ENCODE measurements at places on chromosomes 16 and 17.

DNA sequence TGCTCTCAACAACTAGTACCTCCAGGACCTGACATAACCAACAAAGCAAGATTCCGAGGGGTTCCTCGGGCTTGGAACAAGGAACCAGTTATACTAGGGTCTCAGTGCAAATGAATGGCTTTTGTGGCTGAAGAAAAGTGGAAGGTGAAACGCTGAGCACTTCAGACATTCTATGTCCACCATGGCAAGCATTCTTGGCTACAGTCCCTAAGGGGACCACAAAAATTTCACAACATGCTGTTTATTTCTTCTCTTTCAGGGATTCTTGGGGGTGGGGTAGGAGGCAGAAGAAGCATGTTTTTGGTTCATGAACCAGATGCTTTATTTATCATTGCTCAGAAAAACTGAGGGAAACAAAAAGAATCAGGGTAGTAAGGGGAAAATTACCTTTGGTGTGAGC is 479.9 kb upstream of the CDH11 start:
- no peaks in the 10 kb centered on the region for H3K4me1 ChIP-seq
- no peak for DNase-seq
- H3K27me3 ChIP-seq = no peaks in the 10 kb centered on the region
- H3K4me3 ChIP-seq = no peak overlapping the region
- H3K27ac ChIP-seq = no peak overlapping the region

GRCh38 chr17:69339937-69340336 is 13.0 kb upstream of the ABCA5 start:
- no peak overlapping the region for H3K4me3 ChIP-seq
- no peaks in the 10 kb centered on the region for H3K36me3 ChIP-seq
- no peak for DNase-seq
- H3K4me1 ChIP-seq = no peaks in the 10 kb centered on the region
- no peak overlapping the region for H3K27ac ChIP-seq

DNA sequence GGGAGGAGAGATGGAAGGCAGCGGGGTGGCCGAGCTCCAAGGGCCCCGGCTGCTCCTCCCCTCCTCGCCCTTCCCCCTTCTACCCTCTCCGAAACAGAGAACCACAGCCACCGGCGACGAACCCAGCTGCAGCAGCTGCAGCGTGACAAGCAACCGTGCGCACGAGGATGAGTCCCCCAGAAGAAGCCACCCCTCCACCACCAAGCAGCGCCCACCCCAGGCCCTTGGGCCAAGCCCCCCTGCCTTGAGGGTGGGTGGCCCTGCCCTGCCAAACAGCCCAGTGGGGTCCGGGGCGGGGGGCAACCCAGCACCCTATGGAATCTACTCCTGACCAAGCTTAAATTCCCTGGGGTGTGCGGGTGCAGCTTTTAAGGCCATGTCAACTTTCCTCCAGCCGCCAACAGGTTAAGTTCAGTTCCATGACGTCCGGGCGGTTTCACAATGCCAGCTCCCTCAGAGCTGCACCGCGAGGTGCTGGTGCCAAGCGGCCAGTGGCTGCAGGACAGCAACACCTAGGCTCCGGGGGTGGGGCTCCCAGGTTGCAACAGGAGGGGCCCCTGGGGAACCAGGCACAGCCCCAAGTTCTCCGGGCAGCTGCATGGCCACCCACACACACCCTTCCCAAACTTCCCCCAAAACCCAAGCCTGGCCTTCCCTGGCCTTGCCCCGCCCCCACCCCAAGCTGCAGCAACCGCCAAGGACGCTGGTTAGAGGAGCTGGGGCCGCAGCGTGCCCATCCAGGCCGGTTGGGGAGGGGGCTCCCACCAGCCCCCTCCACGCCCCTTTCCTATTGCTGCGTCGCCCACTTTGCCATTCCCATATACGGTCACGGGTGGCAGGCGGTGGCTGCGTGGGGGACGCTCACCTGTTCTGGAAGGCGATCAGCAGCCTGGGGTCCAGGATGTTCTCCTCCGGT is 2.0 kb downstream of the CBX4 start:
- H3K36me3 ChIP-seq = peaks cover 35% of the 10 kb centered on the region
- peak overlapping the region; percentile 98 for H3K4me3 ChIP-seq
- no peak overlapping the region for H3K27ac ChIP-seq
- H3K4me1 ChIP-seq = peaks cover 81% of the 10 kb centered on the region
- peaks cover 23% of the 10 kb centered on the region for H3K27me3 ChIP-seq

- peaks cover 3% of the 10 kb centered on the region for H3K27me3 ChIP-seq
- no peak for DNase-seq
- no peak overlapping the region for H3K27ac ChIP-seq
- no peaks in the 10 kb centered on the region for H3K36me3 ChIP-seq
- peak overlapping the region; percentile 92 for H3K4me3 ChIP-seq
These were observed 412 bp downstream of the EPN2 start for GRCh38 chr17:19237389-19238166.

DNA sequence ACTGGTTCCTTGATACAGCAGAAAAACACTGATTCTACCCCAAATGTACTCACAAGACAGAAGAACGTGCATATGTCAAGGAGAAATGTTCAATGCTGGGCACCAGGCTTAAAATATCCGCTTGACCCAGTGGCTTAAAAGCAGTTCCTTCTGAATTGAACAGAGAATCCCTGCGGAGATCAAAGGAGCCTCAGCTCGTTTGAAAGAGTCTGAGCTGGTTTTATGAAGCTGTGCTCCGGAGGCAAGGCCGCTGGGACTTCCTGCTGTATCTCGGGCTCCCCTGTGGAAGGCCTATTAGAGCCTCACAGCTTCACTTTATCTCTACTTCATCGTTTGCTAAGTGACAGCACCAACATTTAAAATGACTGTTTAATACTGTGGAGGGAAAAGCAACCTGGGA is 2.2 kb downstream of the LMF1 start:
- H3K4me3 ChIP-seq = no peak overlapping the region
- H3K27me3 ChIP-seq = no peaks in the 10 kb centered on the region
- H3K4me1 ChIP-seq = peaks cover 44% of the 10 kb centered on the region
